ENCODE measurements at places on chromosomes 3 and 15.

DNA sequence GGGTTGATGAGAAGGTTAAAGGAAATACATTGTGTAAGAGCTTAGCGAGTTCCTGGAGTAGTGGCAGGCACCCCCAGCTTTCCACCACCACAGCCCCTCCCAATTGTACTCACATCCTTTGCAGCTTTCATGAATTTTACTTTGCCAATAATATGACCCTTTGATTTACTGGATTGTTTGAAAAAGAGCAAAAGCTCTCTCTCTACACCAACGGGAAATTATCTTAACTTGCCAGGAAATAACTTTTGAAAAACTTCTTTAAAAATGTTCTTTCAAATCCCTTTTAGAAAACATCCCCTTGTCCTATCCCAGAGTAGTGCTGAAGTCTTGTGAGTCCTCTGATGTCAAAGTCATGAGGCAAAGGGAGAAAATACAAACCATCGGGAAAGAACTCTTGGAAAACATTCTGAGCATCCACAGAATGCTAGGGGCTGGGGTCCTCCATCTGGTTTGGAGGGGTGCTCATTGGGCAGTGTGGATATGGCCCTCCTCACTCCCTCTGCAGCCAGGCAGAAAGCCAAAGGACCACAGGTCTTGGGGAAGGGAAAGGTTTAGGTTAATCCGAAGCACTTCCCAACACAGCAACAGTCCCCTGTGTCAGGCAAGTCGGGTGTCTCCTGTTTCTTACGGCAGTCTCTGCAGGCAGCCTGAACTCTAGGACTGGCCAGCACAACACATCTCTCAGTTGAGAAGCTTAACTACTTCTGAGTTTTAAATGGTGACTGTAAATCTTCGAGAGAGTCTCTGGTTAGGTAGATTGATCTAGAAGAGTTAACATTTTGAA is 36.5 kb downstream of the BOC start:
- DNase-seq: no peak

- no peak for DNase-seq
Observed at GRCh38 chr3:99693636-99694035, 55.2 kb downstream of the COL8A1 start.

- no peak for DNase-seq
Observed at GRCh38 chr3:42031808-42032480, 59.2 kb upstream of the TRAK1 start.

- DNase-seq: peak; percentile 30
Observed at GRCh38 chr15:51499379-51499976, 123.1 kb downstream of the DMXL2 start.

Measured in NCI-H446 treated with DMSO at 0.1 percent for 48 hours (cell line).